ENCODE measurements at places on chromosomes 3 and 15.

GRCh38 chr3:55858302-55858701 is 371.2 kb upstream of the WNT5A start:
- DNase-seq: peak; percentile 12

GRCh38 chr3:46574243-46574646 is 8.1 kb upstream of the LRRC2 start:
- DNase-seq: no peak

DNA sequence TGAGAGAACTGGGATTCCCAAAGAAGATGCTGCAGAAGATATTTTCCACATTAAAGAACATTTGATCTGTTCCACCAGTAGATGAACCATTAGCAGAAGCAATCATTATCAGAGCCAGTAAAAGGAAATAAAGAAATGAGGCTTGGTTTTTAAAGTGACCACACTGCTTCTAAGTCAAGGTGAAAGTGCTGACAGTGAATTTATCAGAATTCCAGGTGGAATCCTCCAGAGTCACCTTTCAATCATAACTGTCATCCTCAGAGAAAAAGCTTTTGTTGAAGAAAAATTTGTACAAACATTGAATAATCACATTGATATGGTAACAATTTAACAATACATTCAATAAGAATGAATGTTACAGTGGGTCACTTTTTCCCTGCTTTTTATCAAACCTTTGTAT is 99.8 kb downstream of the GREM1 start:
- DNase-seq: no peak

DNA sequence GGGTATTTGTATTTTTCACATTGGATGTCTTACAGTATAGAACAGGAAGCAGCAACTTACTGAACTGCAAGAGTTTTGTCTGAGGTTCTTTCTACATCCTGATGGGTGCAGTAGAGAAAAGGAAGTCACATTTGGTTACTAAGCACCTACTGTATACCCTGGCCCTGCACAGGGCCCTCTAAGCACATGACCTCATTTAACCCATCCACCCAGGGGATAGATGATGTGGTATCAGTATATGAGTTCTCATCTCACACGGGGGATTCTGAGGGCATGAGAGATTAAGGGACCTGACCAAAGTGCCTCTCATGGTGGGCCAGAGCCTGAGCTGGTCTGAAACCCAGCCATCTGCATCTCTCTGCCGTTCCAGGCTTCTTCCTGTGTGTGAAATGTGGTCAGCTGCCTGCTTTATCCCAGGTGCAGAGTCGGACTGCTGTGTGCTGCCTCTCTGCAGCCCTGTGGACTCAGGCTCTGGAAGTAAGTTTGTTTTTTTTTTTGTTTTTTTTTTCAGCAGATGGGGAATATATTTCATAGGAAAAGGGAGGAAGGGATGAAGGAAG is 17.9 kb downstream of the SLC6A11 start:
- no peak for DNase-seq

GRCh38 chr15:69628256-69629093 is 175.9 kb downstream of the RPLP1 start:
- no peak for DNase-seq
